ENCODE measurements at places on chromosomes 2 and 18. TPM values are rescaled to one million over a fixed set of nuclear protein-coding genes. Genes with fewer than 3 reads are reported as not detected.
A peak's percentile ranks its signal among the peaks of the same experiment; 100 is the strongest.

DNA sequence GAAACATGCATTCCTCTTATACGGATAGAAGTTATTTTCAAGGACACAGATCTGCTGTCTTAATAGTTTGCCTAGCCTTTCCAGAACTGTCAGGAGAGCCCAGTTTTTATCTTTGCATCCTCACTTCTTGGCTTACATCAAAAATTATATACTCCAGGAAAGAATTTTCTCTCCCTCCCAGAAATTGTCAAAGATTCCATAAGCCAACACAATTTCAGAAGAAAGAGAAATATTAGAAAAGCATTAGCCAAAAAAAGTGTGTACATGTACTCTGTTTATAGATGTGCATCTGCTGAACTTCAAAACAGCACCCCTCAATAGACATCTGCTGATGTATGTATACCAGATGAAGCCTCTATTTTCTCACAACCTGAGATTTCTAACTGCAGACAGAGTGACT is 210.4 kb downstream of the METTL4 start:
- DNase-seq: no peak

- no peak for DNase-seq
Observed at GRCh38 chr2:216147172-216148131, 38.3 kb downstream of the XRCC5 start.

ERFE gene
- 0.17 TPM for total RNA-seq

DNA sequence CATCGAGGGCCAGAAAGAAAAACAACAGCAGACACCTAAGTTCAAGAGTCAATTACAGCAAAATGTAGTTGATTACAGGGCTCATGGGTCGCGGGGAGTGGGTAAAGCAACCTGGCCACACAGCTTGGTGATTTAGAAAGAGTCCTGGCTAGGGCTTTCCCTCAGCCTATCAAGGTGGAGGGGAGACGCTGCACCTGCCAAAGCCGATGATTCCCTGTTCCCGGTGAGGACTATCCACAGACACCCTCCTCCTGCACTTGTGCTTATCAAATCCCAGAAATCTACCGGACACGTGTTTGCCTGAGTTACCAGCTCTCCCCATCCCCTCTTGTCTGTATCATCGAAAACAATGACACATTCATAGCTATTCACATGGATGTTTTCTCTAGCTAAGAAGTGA is 7.0 kb upstream of the SOX11 start:
- DNase-seq: no peak

DNA sequence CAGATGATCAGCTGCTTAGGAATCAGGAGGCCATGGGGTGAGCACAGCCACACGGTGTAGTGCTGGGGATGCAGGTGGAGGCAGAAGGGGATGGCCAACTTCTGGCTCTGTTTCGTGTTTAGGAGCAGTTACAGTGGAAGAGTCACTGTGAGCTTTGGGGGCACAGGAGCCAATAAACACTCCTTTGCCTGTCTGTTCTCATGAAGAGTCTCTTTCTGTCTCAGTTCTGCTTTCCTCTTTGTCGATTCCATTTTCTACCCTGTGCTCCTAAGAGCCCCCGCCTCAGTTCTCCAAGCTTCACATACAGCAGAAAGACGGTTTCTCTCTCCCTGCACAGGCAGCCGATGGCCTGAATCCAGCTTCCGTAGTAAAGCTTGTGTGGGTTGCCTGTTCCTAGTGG is 21.0 kb upstream of the RRM2 start:
- no peak for DNase-seq

NEURL3 gene
- not detected for total RNA-seq

TRIM43 gene
- not detected for total RNA-seq

GRCh38 chr2:130388221-130388907 is 32.5 kb downstream of the PTPN18 start:
- no peak for DNase-seq

LONRF2 gene
- 0.29 TPM for total RNA-seq

KCNS3 gene
- total RNA-seq: 0.41 TPM

DNA sequence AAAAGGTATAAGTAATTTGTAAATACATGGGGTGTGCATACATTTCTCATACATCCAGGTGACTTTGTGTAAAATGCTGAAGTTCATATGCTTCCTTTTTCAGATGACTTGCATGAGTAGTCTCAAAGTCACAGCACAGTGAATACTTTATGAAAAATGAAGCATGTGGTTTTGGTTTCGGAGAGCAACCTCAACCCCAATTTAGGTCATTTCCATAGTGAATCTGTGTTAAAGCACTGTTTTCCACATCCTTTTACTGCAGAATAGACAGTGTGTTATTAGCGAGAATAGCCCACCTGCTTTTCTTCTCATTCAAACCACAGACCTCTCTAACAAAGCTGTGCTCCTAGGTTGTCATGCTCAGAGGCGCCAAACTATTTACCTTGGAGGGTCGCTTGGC is 204.4 kb upstream of the RASGRP3 start:
- peak; percentile 64 for DNase-seq

DNA sequence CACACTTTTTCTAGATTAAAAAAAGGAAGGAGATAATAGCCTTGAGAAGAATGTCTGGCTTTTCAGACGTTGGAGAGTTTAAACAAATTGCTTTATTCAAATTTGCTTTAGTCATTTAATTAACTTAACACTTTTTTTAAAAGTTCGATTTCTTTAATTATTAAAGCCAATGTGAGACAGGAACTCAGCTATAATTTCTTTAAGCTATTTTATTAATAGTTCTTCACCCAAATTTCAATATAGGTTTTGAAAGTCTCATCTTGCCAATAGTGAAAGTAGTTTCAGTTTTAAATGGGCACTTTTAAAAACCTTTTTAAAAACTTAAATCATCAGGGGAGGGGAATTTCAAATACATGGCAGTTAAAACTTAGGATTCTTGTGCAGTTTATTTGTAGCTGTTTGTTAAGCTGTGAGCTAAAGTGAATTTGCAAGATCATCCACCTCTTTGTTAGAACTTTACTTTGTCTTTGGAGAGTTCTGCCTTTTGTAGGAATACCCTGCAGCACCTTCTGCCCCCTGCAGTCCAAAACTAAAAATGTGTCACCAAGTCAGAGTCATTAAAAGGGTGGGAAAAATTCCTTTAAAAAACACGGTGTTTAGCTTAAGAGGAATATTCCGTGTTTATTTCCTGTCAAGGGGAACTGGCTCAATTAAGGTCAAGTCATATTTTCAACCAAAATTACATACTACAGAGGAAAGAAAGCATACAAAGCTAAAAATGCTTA is 4.6 kb downstream of the TGIF1 start:
- DNase-seq: peak; percentile 77

DNA sequence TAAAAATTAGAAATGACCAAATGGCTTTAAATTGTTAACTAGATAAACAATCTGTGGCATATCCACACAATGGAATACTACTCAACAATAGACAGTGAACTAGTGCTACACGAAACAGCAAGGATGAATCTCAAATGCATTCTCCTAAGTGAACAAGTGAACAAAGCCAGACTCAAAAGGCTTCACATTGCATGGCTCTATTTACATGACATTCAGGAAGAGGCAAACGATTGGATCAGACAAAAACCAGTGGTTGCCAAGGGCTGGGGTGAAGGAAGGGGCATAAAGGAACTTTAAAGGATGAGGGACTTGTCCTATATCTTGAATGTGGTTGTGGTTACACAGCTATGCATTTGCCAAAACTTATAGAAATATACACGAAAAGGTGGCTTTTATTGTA is 184.3 kb downstream of the RPIA start:
- DNase-seq: no peak

- DNase-seq: no peak
Observed at GRCh38 chr18:35361570-35362321, 15.4 kb downstream of the ZNF396 start.

GRCh38 chr18:78769502-78770105 is 210.0 kb upstream of the SALL3 start:
- no peak for DNase-seq

Measured in B cell (primary cell).